ENCODE measurements at places on chromosomes 2 and 18.

DNA sequence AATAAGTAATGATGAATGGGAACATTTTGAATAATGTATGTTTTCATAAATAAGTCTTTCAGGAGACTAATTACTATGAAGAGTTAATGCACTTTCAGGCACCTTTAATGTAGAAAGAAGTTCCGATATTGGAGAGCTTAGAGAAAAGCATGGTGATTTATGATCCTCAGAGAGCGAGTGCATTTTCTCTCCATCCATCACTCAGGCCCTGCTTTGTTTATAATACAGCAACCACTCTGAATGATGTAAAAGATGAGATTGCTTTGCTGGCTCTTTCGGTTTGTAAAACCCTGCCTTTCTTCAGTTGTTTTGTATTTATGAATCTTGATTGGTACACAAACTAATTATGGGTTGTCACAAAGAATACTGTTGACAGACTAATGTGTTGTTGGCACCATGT lies 132.0 kb downstream of the NYAP2 start:
- no peak for DNase-seq

GRCh38 chr2:111168528-111169239 lies 48.0 kb downstream of the BCL2L11 start:
- peak; percentile 83 for DNase-seq

DNA sequence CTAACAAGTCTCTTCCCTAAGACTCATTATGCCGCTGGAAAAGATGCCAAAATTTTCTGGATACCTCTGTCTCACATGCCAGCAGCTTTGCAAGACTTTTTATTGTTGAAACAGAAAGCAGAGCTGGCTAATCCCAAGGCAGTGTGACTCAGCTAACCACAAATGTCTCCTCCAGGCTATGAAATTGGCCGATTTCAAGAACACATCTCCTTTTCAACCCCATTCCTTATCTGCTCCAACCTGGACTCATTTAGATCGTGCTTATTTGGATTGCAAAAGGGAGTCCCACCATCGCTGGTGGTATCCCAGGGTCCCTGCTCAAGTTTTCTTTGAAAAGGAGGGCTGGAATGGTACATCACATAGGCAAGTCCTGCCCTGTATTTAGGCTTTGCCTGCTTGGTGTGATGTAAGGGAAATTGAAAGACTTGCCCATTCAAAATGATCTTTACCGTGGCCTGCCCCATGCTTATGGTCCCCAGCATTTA lies 26.3 kb downstream of the DHRS9 start:
- DNase-seq = peak; percentile 51

DNA sequence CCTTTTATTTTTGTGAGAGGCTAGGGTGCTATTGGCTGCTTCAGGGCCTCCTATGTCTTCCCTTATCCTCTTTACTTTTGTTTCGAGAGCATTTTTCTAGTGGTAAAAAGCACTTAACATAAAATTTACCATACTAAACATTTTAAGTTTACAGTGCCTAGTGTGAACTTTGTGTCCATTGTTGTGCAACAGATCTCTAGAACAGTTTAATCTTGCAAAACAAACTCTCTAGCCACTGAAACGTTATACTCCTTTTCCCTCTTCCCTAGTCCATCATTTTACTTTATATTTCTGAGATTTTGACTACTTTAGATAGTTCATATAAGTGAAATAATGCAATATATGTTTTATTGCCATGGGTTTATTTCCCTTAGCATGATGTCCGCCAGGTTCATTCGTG lies 580.6 kb downstream of the THSD7B start:
- no peak for DNase-seq

GRCh38 chr18:55641486-55641885 lies 53.5 kb upstream of the TCF4 start:
- no peak for DNase-seq
